ENCODE measurements at places on chromosomes 4 and X. TPM values are rescaled to one million over a fixed set of nuclear protein-coding genes. Genes with fewer than 3 reads are reported as not detected.

Gene NOP14
- 48.4 TPM for total RNA-seq

Gene DCAF12L2
- total RNA-seq, result 3.4 TPM

Gene AWAT2
- not detected for total RNA-seq

Gene ALAS2
- total RNA-seq, result not detected

Gene GPC3
- 3.4 TPM for total RNA-seq

Gene MFAP3L
- total RNA-seq, result 7.9 TPM

Gene SLC26A1
- total RNA-seq, result 1.00 TPM

Gene DRD5
- 1.1 TPM for total RNA-seq

Gene CENPVL3
- total RNA-seq, result not detected

Gene ARHGAP36
- not detected for total RNA-seq

Gene CXCL8
- total RNA-seq, result 105 TPM

Gene CPE
- total RNA-seq, result 335 TPM

- peak; percentile 4 for ATAC-seq
These were observed 146.1 kb downstream of the PTTG2 start for GRCh38 chr4:38106311-38106710.

DNA sequence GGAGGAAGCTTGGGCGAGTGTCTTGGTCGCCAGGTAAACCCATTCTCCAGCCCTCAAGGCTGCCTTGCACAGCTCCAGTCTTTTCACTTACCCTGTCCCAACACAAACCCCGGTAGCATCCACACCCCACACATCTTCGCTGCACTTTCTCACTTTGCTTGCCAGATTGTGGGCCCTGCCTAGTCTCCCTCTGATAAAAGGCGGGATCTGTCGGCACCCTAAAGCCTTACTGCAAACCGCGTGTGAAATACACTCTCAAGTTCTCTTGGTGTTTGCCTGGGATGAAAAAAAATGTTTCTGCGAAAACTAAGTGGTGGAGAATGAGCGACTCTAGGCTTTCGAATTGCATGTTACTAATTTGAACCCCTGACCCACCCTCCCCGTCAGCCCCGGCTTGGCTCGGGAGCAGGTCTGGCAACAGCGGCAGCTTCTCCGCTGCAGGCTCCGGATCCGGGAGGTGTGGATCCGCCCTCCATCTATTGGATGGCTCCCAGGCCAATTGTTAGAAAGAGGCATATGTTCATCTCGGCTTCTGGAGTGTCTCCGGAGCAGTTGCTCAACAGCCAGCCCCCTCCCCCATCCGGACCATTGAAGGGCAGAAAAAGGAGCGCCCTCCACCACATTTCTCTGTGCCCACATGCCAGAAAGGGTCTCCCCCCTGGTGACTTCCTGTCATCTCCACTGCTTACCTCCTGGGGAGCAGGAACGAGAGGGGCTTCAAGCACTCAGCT, 3.0 kb upstream of the CITED1 start:
- peak; percentile 50 for ATAC-seq

- no peak for ATAC-seq
These were observed 48.2 kb downstream of the TMEM156 start for GRCh38 chr4:38983787-38984598.

DNA sequence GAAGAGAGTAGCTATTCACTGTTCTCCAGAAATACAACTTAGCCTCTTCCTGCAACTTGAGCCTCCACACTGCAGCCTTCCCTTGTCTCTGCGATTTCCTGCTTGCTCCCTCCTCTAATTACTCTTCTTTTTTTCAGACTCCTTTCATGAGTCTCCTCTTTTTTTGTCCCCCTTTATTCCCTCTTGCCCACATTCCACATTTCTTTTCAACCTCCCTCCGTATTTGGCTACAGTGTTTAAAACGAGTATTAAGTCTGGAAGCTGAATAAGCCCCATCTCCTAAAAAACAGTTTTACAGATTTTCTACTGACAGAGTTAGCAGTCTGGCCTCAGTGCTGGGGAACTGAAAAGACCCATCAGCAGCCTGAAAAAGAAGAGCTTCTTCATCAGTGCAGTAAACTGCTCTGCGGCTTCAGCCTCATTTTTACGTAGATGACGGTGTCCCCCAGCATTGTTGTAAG, 141.5 kb downstream of the TENM3 start:
- peak; percentile 30 for ATAC-seq

GRCh38 chrX:77436682-77437081, 10.5 kb upstream of the FGF16 start:
- no peak for ATAC-seq

DNA sequence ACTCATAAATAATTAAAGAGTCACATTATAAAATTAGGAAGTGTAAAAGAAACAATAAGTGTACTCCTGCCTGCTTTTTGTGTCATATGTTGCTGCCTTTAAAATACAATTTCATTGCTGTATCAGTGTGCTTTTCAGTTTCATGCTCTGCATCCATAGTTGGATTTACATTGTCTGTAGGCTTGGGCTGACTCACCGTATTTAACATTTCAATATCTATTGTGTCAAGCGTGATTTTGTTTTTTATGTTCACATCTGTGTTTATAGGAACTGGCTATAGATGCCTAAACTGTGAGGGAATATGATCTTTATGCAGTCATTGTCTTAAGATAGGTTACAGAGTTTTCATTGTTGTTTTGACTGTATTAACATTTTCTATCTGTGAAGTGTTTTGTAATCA, 18.1 kb downstream of the CCSER1 start:
- peak; percentile 72 for ATAC-seq

- no peak for ATAC-seq
These were observed 101.5 kb downstream of the CCDC160 start for GRCh38 chrX:134338527-134338926.

DNA sequence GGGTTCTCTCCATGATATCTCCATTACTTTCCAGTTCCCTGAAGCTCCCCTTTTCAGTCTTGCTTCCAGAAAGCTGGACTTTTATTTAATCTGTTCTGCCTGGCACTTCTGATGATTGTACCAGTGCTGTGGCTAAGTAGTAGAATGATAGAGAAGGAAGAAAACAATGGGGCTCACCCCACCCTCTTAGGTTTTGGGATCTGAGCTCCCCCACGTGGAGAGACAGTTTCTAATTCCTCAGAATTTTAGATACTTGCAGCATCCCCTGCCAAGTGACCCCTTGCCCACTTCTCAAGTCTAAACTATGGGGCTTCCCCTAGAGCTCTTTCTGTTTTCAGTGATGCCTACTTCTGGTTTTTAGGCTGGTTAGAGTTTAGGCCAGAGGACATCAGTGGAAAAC, 73.9 kb downstream of the GC start:
- peak; percentile 46 for ATAC-seq

GRCh38 chr4:120769227-120769626, 153.3 kb downstream of the PRDM5 start:
- no peak for ATAC-seq

GRCh38 chr4:157889788-157890187, 283.0 kb downstream of the GASK1B start:
- ATAC-seq, result no peak

GRCh38 chrX:2627272-2627867, 63.7 kb upstream of the CD99 start:
- ATAC-seq, result no peak

DNA sequence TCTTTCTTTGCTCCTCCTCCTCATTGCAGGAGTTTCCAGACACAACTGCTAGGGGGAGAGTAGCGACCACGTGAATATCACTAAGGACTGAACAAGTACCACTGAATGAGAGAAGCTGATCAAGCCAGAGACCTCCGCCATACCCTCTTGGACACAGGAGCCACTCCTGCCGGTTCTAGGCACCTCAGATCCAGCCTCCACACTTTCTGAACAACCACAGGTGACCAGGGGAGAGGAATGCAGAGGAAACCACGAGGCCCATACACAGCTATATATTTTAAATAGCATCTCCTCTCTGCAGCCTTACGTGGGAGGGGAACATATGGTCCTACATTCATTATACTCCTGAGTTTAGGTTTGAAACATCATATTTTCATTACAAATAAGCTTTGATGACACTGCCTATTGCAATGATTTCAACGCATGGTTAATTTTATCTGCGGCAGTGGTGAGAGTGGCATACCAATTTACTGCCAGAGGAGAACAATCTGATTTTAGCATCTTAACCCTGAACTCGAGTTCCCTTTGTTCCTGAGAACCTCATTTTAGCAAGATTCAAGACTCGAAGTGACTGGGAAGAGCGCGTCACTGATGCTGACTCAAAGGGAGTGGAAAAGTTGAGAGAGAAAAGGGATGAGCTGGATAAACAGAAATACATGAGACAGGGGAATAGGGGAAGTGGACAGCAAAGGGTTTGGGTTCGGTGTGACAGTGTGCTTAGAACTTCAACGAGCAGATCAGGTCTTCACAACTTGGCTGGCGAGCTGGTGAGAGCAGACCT, 231.7 kb upstream of the PPARGC1A start:
- no peak for ATAC-seq

DNA sequence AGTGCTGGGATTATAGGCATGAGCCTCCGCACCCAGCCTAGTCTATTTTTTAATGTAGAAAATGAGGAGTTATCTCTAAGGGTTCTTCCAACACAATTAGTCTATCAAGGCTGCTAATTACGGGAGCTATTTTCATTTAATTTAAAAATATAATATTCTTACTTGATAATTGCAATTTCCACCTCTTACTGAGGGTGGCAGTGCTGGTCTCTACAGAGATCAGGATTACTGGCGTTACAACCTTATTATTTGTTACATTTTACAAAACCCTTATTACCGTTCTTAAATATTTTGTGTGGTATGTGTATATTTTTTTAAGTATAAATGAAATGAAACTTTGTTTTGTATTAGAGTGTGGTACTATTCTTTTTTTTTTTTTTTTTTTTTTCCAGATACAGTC, 17.6 kb upstream of the GK start:
- ATAC-seq, result no peak

DNA sequence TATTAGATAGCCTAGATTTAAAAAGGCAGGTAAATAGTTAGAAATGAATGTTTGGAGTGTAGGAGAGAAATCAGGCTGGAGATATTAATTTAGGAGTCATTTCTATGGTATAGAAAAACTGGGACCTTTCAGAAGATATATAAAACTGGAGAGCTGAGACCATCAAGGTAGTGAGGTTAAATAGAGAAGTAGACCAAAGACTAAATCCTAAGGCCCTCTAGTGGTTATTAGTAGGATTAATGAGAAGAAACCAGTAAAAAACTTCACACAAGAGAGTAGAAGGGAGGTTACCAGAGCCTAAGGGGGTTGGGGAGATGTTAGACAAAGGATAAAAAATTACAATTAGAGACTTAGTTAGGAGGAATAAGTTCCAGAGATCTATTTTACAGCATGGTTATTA, 351.0 kb upstream of the SPANXN1 start:
- ATAC-seq, result no peak

- no peak for ATAC-seq
These were observed 1.9 kb upstream of the NEUROG2 start for GRCh38 chr4:112517911-112518310.

- no peak for ATAC-seq
These were observed 15.7 kb downstream of the SUPT20HL2 start for GRCh38 chrX:24298191-24298590.

DNA sequence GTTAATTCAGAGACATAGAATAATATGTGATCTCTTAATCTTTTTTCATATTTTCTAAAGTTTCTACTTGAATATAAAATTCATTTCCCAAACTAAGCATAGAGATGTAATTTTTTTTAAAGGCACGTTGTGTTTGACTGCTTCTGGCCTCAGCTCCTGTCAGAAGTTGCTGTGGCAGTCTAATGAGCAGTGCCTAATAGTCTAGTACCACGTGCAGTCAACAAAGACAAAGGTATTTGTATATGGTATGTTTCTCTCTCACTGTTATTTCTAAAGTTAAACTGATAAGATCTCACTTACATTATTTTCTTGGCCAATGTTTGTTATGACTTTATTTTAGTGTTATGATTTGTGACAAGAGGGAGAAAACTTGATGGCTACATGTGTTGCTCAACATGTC, 48.6 kb upstream of the MCUB start:
- no peak for ATAC-seq

- ATAC-seq, result no peak
These were observed 4.4 kb downstream of the RBM3 start for GRCh38 chrX:48578661-48579128.

- ATAC-seq, result no peak
These were observed 64.3 kb upstream of the MAGEB16 start for GRCh38 chrX:35733879-35734278.

GRCh38 chr4:25986807-25987206, 72.8 kb downstream of the SMIM20 start:
- ATAC-seq, result no peak

GRCh38 chr4:76200771-76201231, 12.8 kb downstream of the SCARB2 start:
- ATAC-seq, result peak; percentile 18

DNA sequence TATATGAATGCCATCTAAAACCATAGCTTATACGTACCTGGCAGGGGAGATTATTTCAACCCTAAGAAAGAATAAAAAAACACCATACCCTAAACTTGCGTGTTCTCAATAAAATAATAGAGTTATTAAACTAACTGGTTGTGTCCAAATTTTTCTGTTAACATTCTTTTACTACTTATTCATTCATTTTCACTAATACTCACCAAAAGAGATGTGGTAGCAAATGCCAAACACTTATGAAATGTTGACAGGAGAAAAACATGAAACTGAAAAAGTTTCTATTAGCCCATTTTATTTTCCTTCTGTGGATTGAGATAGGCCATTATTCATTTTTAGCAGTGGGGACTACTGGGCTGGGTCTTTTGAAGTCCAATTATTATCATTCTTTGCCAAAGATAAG, 102.0 kb downstream of the TSPAN5 start:
- no peak for ATAC-seq

GRCh38 chrX:9055354-9055753, 21.4 kb upstream of the FAM9B start:
- no peak for ATAC-seq

GRCh38 chrX:66863721-66864120, 224.8 kb upstream of the EDA2R start:
- no peak for ATAC-seq

- ATAC-seq, result no peak
These were observed 91.8 kb upstream of the ATXN3L start for GRCh38 chrX:13411496-13412207.

GRCh38 chr4:158500054-158500453, 21.6 kb upstream of the RXFP1 start:
- ATAC-seq, result no peak

DNA sequence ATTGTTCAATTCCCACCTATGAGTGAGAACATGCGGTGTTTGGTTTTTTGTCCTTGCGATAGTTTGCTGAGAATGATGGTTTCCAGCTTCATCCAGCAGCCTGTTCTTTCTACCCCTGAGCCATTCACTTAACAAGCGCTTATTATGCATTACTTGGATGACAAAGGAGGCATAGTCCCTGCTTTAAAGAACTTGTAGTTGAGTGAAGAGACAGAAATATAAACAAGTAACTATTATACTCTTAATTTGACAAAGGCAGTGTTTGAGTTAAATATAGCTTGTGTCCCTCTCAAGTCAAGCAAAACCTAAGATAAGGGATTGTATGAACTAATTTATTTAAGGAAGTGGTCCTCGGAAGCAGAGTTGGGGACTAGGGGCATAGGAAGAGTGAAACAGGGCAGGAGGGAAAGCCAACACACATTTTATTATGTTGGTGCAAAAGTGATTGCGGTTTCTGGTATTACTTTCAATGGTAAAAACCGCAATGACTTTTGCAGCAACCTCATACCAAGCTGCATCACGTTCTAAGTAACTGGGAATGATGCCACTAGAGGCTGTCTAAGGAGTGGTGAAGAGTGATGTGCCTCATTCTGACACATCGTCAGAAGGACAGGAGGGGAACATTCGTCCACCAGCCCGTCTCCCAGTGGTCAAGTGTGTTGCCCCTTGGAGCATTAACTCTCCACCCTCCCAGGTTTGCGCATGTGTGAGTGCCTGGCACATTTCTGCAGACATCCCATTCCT, 41.8 kb downstream of the QDPR start:
- ATAC-seq, result no peak

GRCh38 chr4:76153356-76153755, 5.2 kb upstream of the NUP54 start:
- ATAC-seq, result no peak

GRCh38 chr4:169945636-169946035, 80.6 kb downstream of the MFAP3L start:
- no peak for ATAC-seq

All from motor neuron (in vitro differentiated cells).